ENCODE measurements at places on chromosomes 7 and 10.

- DNase-seq = no peak
Observed at GRCh38 chr7:6409091-6409490, 38.7 kb downstream of the DAGLB start.

- DNase-seq = no peak
Observed at GRCh38 chr10:35768731-35769130, 126.6 kb upstream of the FZD8 start.

DNA sequence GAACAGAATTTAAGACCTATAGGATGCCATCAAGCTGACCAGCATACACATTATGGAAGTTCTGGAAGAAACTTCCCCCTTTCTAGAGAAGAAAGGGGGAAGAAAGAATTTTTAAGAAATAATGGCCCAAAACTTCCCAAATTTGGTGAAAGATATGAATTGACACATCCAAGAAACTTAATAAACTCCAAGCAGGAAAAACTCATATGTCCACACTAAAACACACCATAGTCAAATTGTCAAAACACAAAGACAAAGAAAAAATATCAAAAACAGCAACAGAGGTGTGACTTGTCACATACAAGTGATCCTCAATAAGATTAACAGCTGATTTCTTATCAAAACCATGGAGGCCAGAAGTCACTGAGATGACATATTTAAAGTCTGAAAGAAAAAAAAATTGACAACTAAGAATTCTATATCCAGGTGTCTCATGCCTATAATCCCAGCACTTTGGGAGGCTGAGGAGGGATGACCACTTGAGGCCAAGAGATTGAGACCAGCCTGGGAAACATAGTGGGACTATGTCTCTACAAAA, 52.4 kb downstream of the CFAP70 start:
- no peak for DNase-seq

DNA sequence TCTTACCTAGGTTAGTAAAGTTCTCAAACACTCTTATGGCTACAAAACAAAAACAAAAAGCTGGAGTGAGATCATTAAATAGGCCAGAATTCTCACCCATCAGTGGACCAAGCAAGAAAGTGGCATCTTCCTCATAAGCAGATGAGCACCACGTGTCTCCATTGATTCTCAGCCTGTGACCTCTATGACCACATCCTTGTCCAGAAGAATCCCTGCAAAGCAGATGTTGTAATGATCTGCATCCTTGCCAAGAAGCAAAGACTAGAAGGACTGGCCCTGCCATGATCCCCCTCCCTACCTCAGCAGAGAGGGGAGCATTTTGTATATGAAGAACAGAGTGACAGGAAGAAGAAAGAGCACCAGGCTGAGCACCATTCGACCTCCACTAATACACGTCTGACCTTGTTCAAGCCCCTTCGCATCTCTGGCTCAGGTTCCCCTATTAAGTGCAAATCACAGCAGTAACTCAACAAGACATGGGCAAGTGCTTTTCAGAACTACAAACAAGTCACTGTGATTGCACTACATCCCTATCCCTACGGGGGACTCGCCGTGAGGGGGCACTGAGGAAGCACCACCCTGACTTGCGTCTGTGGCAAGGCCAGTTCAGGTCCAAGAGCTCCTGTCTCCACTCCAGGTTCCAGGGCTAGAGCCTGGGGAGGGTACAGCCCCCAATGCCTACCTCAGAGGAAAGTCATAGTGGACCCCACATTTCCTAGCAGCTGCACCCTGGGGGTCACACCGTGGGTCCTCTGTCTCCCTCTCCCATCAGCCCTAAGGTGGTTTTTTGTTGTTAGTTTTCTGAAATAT, 22.2 kb upstream of the RASSF4 start:
- peak; percentile 83 for DNase-seq

DNA sequence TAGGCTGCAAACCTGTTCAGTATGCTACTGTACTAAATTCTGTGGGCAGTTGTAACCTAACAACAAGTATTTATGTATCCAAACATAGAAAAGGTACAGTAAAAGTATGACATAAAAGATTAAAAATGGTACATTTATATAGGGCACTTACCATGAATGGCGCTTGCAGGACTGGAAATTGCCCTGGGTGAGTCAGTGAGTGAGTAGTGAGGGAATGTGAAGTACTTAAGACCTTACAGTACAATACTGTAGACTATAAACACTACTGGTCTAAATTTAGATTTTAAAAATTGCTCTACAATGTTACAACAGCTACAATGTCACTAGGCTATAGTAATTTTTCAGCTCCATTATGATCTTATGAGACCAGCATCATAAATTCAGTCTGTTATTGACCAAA, 146.0 kb upstream of the GNAI1 start:
- DNase-seq = no peak

GRCh38 chr7:91114232-91114631, 150.0 kb upstream of the FZD1 start:
- DNase-seq = no peak

DNA sequence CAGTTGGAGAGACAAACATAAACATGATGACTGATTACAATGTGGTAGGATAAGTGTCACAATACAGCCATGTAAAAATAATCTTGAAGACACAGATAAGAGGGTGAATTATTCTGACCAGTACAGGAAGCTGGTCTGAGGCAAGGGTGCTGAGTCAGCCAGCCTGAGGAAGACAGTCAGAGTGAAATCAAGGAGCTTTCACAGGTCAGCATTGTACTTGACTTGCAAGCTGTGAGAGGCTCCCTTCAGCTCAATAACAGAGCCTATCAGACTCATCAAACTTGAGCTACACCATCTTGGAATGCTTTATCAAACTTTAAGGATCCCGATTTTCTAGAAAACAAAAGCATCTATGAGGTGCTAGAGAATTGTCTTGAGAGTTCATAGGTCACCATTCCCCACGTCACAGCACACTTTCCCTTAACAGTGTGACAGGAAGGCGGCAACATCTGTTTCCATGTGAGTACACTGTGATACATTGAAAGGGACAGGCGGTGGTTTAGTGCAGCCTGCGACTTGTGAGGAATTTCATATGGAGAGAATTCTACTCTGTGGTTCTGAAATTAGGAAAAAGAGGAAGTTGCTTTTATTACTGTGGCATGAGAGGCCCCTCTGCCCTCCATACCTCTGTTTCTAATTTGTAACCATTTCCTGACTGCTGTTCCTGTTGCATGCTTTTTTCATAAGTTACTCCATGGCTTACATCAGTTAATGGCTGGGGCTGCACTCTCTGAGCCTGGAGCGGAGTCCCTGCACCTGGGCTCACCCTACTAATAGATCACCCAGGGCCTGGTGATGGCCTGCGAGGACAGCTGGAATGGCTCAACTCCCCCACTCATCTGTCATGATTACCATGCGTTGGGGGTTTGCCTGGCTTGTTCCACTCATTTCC, 417.1 kb downstream of the SUGCT start:
- DNase-seq = peak; percentile 86

- DNase-seq = no peak
Observed at GRCh38 chr10:66505003-66505657, 420.7 kb upstream of the LRRTM3 start.

DNA sequence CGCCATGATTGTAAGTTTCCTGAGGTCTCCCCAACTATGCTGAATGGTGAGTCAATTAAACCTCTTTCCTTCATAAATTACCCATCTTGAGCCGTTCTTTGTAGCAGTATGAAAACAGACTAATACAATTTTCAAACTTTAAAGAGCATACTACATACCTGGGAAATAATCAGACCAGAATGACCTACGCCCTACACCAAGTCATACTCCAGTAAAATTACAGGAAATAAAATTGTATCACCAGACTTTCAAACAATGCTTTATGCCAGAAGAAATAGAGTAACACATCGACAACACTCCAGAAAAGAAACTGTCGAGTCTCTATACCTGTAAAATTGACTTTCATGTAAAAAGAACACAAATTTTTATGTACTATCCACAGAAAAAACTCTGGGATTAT, 18.7 kb downstream of the RSU1 start:
- DNase-seq = no peak

DNA sequence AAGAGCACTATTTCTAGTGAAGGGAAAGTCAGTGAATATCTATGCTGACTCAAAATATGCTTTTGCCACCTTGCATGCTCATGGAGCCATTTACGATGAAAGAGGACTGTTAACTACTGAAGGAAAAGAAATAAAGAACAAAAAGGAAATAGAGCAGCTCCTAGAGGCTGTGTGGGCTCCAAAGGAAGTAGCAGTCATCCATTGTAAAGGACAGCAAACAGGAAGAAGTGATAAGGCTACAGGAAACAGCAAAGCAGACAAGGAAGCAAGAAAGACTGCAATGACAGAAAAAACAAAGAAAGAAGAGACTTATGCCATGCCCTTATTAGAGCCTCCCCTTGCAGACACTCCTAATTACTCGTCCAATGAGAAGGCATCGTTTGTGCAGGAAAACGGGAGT, 12.0 kb upstream of the ZNF33B start:
- no peak for DNase-seq

DNA sequence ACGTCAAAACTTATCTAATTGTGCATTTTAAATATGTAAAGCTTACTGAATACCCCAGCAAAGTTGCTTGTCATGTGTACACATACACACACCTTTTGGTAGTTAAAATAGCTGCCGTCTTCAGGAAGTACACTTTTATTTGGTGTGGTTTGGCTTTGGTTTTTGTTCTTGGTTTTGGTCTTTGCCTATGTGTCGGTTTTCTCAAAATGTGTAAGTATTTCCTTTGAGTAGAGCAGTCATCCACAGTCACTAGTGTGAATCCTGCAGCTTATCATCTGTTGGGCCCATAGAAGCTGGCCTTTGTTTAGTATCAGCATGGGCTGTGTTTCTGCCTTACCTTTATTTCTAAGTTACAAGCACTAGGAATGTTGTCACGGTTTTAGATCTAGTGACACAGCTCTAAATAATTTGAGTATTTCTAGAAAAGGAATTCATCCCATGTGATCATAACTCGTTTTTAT, 35.3 kb downstream of the NET1 start:
- no peak for DNase-seq

- DNase-seq = no peak
Observed at GRCh38 chr7:35024298-35024697, 13.0 kb downstream of the DPY19L1 start.

DNA sequence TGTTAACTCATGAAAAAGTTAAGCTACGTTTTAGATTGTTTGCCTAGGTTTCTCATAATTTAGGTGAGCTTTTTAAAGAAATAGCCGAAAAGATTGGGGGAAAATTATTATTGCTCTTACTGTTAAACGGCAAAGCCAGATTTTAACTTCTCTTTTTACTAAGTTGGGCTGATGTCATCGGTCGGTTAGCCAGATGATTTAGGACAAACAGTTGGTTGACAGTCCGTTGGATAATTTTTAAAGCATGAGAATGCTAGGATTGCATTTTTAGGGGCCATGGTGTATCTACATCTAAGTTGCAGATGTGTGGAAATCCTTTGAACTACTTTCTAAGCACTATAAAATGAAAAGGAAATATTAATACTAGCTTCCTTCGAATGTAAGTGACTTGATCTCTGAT, 280.9 kb upstream of the AKR1E2 start:
- peak; percentile 42 for DNase-seq

DNA sequence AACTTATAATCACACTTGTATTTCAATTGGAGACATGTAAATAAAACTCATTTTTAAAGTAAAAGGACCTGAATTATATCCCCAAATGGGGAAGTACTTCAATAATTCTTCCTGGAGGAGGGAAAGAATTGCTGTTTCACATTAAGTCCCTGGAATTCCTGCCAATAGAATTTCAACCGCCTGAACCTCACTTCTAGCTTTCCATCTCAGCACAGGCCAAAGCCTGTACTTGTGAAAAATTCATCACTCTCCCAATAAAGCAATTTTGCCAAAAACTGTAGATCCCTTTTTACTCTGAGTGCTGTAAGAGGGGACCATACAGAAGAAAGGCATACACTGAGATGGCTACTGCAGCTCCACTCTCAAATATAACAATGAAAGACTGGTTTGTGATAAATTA, 54.8 kb downstream of the CADPS2 start:
- DNase-seq = no peak

Measured in inflammatory macrophage treated with lipopolysaccharide for 4 hours (primary cell).